ENCODE measurements at places on chromosomes 12 and 14.

DNA sequence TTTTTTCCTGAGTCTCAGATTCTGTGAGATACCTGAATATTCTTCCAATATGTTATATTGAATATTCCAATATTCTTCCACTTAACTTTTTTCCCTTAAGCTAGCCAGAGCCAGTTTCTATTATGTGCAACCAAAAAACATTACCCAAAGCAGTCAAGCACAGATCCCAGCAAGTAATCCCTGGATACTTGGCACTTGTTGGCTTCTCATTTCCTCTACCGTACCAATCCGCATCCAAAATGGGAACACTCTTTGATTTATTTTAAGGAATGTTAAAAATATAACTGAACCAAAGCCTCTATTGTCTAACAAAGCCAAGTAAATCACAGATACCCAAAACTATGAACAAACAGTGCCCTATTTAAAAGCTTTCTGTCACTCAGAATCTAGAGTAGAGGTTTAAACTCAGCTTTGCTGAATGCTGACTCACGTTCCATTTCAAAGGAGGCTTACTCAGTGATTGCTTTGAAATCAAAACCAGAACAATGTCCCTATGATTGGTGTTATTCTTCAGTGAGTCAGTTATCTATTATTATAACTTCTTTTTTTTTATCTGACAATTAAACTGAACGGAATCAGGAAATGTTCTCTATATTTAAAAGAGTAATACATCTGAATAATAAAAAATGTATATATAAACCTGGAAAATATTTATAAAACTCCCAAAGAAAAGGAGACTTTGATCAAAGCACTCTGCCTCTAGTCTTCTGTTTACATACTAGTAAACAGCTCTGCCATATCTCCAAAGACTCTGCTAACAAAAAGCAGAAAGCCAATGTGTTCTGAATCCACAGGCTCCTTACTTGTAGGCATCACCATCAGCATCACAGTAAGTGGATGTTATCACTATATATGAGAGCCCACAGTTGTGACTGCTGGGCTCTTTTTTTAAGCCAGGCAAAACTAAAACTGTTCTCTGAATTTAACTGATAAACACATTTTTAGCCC, 360.8 kb downstream of the CCDC91 start:
- no peak for DNase-seq

- no peak for DNase-seq
These were observed 2.8 kb upstream of the PIWIL1 start for GRCh38 chr12:130334937-130335336.

- no peak for DNase-seq
These were observed 5.7 kb upstream of the INHBE start for GRCh38 chr12:57449375-57449774.

GRCh38 chr12:95074766-95075165, 1.3 kb upstream of the NR2C1 start:
- DNase-seq, result no peak

DNA sequence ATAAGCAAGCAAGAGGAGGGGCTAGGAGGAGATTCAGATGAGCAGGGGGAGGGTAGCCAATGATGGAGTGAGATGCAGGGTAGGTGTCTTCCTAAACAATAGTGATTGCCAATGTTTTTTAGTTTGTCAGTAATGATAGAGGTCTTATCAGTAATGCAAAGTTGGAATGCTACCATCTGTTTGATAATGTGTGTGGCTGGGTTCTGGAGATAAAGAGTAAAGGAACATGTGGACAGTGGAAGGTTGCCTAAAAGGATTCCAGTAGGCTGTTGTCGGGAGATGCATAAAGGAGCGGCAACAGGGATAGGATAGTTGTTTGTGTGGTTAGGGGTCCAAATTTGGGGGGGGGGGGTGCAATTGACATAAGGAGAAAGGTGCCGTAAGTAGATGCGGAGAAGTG, 52.5 kb downstream of the TESPA1 start:
- DNase-seq, result no peak
